ENCODE measurements at places on chromosomes 2 and 18. TPM values are rescaled to one million over a fixed set of nuclear protein-coding genes. Genes with fewer than 3 reads are reported as not detected.

- DNase-seq = no peak
These were observed 202.0 kb downstream of the GLI2 start for GRCh38 chr2:120937686-120938044.

DNA sequence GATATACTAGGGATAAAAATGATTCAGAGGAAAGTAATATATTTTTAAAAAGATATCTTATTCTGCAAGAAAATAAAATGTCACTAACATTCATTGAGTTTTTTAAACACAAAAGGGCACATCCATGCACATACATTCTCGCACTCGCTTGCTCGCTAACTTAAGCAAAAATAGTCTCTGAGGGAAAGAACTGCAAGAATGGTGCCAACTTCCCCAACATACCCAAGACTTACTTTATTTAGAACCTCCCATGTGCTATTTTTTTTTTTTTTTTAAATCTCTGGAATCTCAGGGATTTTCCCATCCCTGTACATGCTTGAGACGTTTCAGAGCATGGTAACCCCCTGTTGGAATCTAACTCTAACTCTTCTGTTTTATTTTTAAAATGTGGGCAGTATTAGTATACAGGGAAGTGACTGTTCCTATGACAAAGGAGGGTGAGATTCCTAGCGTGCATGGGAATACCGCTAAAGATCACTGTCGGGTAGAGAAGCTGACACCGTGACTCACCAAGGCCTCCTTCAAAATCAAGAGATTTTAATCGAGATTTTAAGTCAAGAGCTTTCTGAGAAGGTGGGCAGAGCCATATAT, 187.9 kb upstream of the ZEB2 start:
- DNase-seq = no peak

- DNase-seq = no peak
These were observed 447.1 kb upstream of the HS6ST1 start for GRCh38 chr2:128765811-128766210.

- no peak for DNase-seq
These were observed 69.1 kb upstream of the NFATC1 start for GRCh38 chr18:79326413-79327198.

GRCh38 chr18:67995769-67996168, 479.2 kb upstream of the DSEL start:
- DNase-seq = no peak

DNA sequence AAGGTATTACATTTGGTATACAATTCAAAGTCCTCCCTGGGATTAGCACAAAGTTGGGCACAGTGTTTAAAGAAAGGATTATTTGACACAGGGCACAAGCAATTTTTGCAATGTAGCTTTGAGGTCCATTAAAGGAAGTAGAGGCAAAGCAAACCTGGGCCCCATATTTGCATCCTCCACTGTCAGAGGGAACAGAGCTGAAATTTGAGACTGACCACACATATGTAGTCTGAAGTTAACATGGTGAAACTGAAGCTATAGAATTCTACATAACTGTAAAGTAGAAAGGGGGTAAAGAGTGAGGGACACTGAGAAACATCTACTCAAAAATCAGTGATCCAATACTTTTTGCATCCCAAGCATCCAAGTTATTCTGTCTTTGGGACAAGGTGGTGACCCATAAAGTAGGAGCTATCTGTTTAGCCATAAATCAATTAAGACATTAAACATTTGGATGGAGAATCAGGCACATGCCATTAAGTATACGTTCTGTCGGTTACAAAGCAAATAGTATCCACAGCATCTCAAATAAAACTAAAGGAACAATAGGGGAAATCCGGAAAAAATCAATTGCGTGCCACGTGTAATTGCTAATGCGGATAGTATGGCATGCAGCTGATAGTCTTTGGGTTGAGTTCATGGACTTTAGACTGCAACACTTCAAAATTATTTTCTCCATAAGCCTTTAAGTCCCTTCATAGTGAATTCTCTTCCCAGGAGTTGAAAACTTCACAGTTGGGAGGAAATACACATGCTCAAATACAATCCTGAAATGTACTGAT, 72.6 kb downstream of the PLEKHM3 start:
- DNase-seq = no peak

The TUBA4A gene
- total RNA-seq = 1.3 TPM

The RGPD3 gene
- total RNA-seq = 0.53 TPM

DNA sequence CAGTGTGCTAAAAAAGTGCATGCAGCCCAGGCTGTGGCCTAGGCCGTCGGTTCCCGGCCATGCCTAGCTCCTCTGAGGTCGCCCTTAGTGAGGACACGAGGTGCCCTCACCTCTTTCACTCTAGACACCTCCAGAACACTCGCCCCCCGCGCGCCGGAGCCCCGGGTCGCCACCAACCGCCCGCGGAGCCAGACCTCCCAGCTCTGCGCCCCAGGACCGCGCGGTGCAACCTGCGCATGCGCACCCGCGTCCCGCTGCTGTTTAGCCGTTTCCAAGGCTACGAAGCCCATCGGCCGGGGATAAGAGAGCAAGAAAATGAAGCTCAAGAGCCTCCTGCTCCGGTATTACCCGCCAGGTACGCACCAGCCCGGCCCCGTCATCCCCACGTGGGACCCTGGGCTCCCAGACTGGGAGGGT, at the start of gene DAW1:
Gene DAW1 (plus strand): TSS at position 257 of the 417 bp plus-strand sequence. CDS start 59 bp downstream, at position 316.
- peak; percentile 21 for DNase-seq

The NGEF gene
- 14.4 TPM for total RNA-seq

DNA sequence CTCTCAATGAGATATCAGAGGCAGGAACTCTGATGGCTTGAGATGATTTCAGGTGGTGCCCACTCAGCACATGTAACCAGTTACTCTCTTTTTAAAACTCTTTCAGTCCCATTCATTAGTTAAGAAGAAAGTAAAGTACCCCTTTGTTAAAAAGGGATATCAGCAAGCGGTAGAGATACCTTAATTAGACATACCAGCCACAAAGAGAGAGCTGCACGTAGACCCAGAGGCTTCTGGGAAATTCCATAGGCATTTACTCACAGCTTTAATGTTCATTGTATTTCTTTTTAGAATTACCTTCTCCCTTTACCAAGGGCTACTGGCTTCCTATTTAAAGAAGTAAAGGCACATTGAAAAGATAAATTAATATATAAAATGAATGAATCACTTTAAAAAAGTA, 63.3 kb downstream of the LYPD6B start:
- no peak for DNase-seq

The WDPCP gene
- 4.6 TPM for total RNA-seq

DNA sequence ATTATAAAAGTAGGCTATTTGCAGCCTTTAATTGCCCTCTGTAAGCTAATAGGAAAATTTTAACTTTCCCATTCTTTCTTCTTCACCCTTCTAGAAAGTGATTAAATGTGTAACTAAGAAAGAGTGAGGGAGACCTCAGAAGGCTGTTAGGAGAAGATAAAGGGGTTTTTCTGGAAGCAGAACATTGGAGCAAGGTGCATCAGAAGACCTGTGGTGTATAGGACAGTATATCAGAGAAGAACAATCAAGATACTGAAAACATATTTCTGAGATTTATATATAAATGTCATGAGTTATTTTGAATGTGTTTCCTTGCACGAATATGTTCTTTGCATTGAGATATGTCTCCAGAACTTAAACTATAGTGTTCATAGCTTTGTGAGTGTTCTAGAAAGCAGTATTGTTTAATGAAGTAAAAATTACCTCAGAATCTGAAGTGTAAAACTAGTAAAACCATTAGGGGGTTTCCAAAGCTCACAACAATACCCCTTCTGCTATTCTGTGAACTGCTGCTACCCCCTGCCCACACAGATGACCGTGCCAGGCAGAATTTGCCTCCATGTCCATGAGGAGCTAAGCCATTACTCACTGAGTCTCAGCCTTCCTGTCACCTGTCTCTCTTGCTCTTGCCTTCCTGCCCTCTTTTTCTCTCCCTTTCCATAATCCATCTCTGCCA, 537.9 kb downstream of the EPHA4 start:
- no peak for DNase-seq

GRCh38 chr2:40511661-40512213, 59.8 kb upstream of the SLC8A1 start:
- no peak for DNase-seq

DNA sequence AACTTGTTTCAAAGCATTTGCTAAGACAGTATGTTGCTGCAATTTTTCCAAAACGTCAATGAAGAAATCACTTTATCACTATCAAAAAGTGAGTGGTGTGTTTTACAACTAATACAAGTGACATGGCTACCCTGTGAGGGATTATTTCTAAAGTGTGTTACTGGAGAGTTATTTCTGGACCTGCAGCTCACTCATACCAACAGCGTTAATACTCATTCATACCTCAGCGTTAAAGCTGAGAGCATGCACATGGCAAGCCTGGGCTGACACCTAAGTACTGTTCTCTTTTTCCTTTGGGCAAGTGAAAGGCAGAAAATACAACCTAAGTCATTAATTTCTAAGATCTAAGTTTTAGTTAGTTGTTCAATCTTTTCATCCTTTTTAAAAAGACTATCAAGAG, 13.0 kb upstream of the MRPL19 start:
- DNase-seq = no peak

- no peak for DNase-seq
These were observed 216.0 kb upstream of the HAAO start for GRCh38 chr2:43008388-43008787.

DNA sequence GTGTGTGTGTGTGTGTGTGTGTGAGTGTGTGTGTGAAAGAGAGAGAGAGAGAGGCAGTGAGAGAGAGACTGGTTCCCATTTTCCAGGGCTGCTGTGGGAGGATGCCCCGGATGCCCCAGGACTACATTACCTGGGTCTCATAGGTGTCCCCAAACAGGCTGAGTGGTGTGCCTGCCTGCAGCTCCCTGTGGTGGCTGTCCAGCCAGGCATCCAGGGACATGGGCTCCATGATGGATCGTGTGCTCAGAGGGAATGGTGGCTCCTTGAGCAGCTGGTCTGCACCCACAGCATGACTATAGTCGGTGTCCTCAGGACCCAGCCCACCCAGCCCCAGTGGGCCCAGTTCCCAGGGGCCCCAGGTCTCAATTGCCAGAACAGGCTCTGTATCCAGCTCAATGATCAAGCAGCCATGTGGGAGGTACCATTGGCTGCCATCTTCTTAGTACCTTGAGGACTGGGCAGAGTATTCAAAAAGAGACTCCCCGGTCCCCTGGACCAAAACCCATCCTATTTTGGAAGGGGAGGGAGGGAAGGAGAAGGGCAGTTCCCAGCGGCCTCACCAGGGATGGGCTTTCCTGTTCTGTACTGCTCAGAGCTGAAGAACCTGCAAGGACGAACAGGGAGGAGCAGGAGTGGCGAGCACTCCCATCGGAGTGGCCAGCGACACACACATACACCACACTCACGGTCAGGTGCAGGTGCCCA, 5.8 kb upstream of the OXER1 start:
- DNase-seq = no peak

All from HepG2 (cell line).